OCI-LY7 (cell line): ENCODE measurements at places on chromosomes 3 and 15.

GRCh38 chr3:28347374-28348264, 902 bp upstream of the ZCWPW2 start:
- DNase-seq, result no peak

DNA sequence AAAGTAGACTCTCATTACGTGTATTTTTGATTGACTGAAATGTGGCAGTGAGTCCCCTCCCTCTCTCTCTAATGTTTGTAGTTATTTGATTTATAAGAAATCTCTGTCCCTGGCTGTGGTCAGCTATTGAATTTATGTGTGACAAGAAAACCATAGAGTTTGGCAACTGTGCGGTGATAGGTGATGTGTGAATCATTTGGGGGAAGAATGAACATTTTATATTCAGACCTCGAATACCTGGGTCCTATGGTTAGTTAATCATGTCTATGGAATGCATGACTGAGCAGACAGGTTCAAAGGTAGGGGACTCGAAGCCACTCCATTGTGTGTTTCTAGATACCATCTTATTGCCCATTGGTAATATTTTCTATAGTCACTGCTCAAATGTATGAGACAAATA, 712.1 kb downstream of the MECOM start:
- no peak for DNase-seq

DNA sequence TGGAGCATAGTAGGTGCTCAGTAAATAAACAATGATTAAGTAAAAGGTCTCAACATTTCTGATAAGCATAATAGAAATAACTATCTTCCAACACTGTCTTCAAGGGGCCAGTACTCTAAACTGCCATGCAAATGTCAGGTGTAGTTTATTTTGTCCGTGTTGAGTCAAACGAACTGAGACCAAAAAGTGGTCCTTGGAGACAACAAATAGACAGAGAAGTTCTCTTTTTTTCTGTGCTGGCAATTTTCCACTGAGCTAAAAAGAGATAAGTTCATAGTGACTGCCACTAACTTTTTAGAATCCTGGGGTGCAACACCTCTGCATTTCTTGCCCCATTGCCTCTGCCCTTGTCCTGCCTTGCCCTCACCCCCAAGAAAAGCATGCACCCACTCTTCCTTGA, 14.7 kb upstream of the MBNL1 start:
- DNase-seq, result peak; percentile 63

DNA sequence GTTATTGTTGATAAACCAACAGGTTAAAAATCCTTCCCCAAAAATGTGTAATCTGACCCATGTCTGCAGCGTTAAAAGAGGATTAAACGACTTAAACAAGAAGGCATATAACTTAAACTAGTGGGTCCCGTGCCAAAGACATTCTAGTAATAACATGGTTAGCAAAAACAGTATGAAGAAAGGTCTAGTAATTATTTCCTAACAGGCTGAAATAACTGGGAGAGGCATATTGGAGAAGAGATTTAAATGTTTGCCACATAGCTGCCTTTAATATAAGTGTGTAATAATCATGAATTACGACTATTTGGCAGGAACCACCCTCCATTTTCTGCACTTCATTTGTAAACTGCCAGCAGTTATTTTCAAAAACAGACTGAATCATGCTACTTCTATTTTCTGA, 67.7 kb upstream of the CSPG5 start:
- no peak for DNase-seq

DNA sequence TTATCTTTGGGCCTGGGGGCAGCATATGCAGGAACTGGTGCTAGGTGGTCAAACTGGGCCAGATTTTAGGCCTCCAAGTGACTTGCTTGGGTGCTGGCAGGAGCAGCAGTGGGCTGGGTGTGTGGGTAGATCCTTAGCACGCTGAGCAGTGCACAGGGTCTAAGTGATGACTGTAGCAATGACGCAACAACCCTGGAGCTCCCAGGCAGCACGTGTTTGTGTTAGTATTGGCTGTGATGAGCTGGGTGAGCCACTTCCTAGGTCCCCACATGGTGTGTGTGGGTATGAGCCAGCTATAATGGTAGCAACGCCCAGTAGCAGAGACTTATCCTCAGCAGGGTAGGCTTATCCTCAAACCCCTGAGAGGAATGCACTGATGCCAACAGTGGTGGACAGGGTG, 570.6 kb upstream of the ROBO1 start:
- no peak for DNase-seq
